Dermis microvascular lymphatic vessel endothelial cell (primary cell): ENCODE measurements at places on chromosomes 16 and 17.

DNA sequence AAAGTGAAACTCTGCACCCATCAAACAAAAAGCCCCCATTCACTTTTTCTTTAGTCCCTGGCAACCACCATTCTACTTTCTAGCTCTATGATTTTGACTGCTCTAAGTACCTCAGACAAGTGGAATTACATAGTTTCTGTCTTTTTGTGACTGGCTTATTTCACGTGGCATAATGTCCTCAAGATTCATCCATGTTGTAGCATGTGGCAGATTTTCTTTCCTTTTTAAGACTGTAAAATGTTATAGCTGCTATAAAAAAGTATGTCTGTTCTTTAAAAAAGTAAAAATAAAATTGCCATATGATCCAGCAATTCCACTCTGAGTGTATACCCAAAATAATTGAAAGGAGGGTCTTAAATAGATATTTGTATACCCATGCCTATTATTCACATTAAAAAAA, 429.7 kb downstream of the CDH8 start:
- no peak for DNase-seq

DNA sequence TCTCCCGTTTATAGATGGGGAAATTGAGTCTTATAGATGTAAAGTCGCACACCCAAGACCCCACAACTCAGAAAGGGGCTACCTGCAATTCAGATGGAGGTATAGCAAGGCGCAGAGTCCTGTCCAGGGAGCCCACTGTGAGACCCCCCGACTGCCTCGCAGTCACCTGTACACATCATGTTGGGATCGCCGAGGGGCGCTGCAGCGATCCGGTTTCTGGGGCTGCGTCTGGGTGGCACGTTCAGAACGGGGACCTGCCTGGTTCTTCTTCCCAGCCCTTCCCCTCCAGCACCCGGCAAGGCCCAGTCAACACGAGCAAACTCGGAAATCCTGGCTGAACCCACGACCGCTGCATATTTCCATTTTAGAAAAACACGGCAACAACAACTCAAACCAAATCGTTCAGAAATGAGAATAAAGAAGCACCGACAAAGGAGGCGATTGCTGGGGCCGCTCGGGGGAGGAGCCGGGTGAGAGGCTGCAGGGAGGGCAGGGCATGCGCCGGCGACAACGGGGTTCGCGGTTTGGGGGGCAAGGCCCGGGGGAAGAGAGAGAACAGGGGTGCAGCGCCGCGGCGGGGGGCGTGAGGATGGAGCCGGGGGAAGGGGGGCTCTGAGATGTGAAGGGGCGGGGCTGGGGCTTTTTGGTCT, 643 bp downstream of the HSDL1 start:
- DNase-seq, result no peak

GRCh38 chr17:57739402-57740234, 5.5 kb downstream of the CCDC182 start:
- DNase-seq, result no peak

- no peak for DNase-seq
Measured at GRCh38 chr17:28928061-28928460, 23.3 kb downstream of the PHF12 start.

DNA sequence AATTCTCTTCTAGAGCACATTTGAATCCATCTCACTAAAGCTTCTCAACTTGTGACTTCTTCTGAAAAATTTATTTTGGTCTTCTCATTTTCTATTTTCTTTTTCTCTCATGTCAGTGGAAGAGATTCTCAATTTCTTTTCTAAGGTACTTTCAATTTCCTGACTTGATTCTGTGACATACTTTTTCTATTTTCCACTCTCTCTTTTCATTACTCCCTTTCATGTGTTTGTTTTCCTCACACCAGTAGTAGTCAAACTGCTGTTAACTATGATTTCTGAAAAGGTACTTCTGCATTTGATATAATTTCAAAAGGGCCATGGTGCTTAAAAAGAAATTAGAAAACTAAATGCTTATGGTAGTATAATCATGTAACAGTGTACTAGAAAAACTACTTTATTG, 41.9 kb downstream of the NFAT5 start:
- no peak for DNase-seq

- DNase-seq, result no peak
Measured at GRCh38 chr16:53291757-53292392, 142.4 kb upstream of the RBL2 start.
